ENCODE measurements at places on chromosomes 12 and 14. TPM values are rescaled to one million over a fixed set of nuclear protein-coding genes. Genes with fewer than 3 reads are reported as not detected.

- no peak for DNase-seq
These were observed 872.9 kb downstream of the TMTC2 start for GRCh38 chr12:83559650-83560049.

DNA sequence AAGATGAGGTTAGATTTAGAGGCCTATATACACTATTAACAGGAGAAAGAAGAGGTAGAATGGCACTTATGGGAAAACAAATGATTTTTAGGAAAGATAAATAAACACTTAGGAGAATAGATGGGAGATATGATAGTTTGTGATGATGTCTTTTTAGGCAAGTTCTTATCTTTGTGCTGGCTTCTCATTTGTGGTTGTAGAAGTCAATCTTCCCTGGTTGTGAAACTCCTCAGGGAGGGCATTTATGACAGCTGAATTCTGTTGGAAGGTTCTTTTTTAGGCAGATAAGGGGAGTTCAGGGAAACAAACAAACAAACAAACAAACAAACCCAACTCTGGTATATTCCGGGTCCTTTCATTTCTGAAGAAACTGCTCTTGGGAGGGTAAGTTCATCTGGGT is 311.8 kb downstream of the AEBP2 start:
- DNase-seq, result no peak

The CCDC88C gene
- total RNA-seq, result 18.4 TPM

- no peak for DNase-seq
These were observed 320.4 kb upstream of the DDHD1 start for GRCh38 chr14:53473480-53473879.

DNA sequence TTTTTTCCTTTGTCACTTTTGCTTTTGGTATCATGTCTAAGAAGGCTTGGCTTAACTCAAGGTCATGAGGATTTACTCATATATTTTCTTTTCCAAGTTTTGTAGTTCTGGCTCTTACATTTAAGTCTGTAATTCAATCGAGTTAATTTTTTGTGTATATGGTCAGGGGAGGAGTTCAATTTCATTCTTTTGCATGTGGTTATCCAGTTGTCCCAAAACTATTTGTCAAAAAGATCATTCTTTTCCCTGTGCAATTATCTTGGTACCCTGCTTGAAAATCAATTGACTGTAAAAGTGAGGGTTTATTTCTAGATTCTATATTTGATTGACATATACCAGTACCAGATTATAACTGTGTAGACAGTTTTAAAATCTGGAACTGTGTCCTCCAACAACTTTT is 10.2 kb downstream of the USP15 start:
- DNase-seq, result no peak

DNA sequence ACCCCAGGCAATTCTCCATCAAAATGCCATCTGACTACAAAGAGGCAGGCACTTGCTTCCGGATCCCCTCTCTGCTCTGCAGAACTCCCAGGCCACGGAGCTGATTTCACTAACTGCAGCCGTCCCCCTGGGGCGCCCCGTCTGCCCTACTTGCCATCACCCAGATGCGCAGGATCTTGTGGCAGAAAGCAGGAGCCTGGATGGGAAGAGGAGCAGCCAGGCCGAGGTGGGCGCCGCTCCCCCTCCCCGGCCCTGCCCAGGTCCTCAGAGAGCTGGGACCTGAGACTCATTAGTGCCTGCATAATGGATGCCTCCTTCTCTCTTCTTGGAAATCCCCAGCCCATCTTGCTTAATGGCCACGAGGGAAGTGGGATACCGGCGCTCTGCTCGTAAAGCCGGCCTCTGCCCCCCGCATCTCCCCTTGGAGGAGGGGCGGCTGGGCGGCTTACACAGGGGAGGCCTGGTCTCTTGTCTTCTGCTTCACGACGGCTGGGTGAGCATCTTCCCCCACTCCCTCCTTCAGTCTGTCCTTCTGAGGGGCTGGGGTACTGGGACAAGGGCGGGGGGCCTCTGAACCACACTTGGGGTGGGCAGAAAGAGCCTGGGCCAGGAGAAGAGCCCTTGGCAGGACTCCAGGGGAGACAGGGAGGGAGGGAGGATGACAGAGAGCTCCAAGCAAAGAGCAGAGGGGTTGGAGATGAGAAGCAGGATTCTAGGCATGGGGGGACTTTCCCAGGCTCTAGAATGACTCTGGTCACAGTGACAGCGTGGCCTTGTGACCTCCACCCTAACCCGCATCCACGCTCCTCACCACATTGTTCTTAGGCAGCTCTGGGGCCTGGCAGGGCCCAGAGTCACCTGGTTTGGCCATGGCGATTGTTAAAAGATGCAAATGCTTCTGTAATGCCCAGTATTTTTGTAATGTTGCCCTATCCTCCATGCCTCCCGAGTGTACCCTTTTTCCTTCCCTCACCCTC is 19.4 kb upstream of the EML1 start:
- no peak for DNase-seq

- no peak for DNase-seq
These were observed 67.8 kb upstream of the EGLN3 start for GRCh38 chr14:34018564-34019244.

The NEUROD4 gene
- not detected for total RNA-seq

The C12orf50 gene
- total RNA-seq, result 0.48 TPM

DNA sequence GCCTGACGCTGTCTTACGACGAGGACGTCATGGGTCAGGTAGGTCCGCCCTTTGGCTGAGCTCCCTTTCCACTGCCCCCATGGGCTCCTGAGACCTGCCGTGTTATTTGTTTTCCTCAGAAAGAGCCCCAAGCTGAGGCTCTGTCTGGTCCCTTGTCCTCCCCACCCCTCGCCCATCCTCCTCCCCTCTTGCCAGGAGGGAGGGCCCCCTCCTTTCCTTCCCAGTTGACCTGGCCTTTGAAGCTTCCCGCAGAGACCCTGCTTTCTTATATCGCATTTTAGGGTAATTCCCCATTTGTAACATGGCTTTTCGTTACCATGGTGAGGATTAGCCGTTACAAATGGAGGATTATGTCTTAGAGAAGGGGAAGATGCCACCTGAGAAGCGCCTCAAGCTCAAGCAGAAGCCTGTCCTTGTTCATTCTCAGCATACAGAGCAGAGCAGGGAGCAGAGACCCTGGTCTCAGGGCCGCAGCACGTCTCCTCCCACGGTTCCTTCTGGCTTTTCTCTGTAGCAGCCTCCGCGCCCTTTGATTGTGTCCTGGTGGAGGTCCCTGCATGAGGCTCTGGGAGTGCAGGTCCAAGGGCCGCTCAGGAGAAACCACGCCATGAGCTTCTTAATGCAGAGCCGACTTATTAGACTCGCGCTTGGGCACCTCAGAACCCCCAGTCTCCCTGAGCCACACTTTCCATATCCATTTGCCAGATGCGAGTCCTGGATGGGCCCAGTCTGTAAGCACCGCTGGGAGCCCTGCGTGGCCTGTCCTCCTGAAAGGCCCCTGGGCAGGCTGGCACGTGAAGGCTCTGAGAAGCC is 47.2 kb downstream of the UBE3B start:
- no peak for DNase-seq

The IL31 gene
- total RNA-seq, result not detected

DNA sequence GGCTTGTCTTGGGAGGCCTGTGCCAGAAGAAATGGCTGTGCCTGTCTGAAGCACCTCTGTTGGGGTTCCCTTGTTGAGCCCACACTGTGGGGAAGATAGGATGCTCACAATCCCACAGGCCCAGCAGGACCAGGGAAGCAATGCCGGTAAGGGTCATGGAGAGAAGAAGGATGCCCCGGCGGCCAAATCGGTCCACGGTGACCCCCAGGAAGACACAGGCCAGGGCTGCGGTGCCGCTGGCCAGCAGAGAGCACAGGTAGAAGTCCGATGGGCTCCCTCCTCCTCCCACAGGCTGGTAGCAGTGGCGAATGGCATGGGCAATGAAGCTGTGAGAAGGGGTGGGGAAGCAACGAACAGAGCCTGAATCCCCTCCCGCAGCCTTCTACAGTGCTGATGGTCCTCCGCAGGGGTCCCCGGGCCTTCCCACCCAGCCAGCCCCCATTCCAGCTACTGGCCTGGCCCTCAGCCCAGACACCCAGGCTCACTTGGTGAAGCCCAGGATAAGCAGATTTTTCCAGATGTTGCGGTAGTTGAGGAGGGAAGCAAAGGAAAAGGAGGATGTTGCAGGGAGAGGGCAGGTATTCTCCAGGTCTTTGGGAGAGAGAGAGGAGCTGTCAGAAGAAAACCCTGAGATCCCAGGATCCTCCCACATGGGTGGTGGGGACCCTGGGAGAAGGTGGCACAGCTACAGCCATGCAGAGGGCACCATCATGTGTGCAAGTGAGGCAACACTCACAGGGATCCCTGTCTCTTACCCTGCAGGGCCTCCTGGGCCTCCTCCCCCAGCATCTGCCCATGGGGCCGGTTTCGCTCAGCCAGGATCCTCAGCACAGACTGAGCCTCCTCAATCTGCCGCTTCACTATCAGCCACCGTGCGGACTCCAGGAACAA is 5.0 kb downstream of the SLC22A17 start:
- DNase-seq, result no peak

GRCh38 chr12:66971816-66972215 is 292.9 kb upstream of the GRIP1 start:
- no peak for DNase-seq

DNA sequence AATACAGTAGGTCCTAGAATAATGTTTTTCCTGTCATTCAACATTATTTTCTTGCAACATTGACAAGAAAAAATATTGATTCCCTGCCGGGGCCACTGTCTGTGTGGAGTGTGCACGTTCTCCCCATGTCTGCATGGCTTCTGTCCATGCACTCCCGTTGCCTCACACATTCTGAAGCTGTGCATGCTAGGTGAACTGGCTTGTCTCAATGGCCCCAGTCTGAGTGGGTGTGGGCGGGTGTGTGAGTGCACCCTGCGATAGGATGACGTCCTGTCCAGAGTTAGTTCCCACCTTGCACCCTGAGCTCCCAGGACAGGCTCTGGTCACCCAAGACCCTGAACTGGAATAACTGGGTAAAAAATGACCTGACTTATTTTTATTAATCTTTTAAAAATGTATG is 186.1 kb downstream of the CAND1 start:
- DNase-seq, result no peak

- DNase-seq, result no peak
These were observed 877.1 kb downstream of the C12orf50 start for GRCh38 chr12:87152075-87152474.

DNA sequence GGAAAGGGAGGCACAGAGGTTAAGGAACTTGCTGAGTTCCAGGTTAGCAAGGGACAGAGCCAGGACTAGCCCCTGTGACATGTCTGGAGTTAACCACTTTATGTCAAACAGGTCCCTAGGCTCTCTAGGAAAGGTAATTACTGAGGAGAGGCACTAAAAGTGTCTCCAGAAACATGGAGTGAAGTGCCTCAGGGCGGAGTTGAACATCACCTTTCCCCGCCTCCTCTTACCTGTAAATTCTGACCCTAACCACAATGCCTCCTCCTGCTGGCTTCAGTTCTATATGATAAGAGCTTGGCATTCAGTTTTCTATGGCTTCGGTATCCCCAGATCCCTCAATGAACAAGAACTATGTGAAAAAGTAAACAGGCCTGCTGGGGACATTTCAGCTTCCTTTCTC is 18.1 kb downstream of the RPH3A start:
- DNase-seq, result no peak

The AQP2 gene
- total RNA-seq, result 0.21 TPM

GRCh38 chr12:51505360-51506105 is 80.9 kb downstream of the SLC4A8 start:
- DNase-seq, result no peak

The KRT3 gene
- total RNA-seq, result not detected

The OXA1L gene
- 74.8 TPM for total RNA-seq

GRCh38 chr14:35576260-35576659 is 42.3 kb downstream of the INSM2 start:
- DNase-seq, result no peak

GRCh38 chr12:132561427-132562156 is 48.8 kb downstream of the LRCOL1 start:
- no peak for DNase-seq

DNA sequence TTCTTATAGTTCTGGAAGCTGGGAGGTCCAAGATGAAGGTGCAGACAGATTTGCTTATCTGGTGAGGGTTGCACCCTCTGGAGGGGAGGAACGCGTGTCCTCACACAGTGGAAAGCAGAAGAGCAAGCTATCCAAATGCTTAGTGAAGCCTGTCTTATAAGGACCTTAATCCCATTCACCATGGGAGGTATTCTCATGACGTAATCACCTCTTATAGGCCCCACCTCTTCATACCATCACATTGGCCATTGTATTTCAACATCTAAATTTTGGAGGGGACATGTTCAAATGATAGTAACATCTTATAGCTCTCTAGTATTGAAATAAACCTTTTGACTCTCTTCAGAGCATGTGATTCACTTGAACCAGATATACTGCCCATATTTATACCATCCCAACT is 105.0 kb upstream of the MYF6 start:
- no peak for DNase-seq

DNA sequence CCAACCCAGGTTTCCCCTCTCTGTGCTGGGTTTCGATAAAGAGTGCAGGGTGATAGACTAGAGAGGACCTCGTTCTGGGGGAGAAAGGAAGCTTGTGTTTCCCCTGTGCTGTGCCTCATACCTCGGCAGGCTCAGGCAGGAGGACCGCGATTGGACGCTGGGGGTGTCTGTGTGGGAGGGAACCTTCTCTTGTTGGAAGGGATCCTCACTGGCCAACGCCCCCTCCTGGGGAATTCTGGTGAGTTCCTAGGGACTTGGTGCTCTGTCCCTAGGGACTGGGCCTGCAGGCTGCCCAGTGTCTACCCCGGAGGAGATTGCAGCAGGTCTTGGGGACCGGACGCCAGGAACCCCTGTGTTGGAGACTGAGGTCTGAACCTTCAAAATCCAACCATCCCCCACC is 157.4 kb upstream of the PRMT8 start:
- DNase-seq, result peak; percentile 24

DNA sequence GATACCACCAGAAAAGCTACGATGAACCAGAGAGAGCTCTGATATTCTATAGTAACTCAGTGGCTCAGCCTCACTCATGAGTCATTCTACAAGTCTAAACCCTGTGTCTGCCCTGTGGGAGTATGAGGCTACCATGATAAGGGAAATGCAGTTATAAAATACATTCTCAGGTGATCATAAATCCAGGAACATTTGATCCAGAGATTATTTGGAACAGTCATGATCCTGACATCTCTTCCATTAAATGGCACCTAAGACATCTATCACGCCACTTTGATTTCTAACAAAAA is 202.6 kb upstream of the RASSF8 start:
- no peak for DNase-seq

- no peak for DNase-seq
These were observed 44.5 kb downstream of the TECPR2 start for GRCh38 chr14:102407258-102407657.

- DNase-seq, result no peak
These were observed 11.1 kb upstream of the HECTD4 start for GRCh38 chr12:112393328-112393727.

The EML5 gene
- 1.6 TPM for total RNA-seq

DNA sequence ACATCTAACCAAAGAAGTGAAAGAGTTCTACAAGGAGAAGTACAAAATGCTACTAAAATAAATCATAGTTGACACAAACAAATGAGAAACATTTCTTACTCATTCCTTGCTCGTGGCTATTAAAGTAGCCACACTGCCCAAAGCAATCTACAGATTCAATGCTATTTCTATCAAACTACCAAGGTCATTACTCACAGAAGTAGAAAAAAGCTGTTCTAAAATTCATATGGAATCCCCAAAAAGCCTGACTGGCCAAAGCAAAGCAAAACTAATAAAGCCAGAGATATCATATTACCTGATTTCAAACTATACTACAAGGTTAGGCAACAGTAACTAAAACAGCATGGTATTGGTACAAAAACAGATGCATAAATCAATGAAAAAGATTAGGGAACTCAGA is 305.6 kb downstream of the RPAP3 start:
- DNase-seq, result no peak

GRCh38 chr14:56122301-56122700 is 4.1 kb downstream of the PELI2 start:
- no peak for DNase-seq

The CABP1 gene
- 3.0 TPM for total RNA-seq

The TPH2 gene
- not detected for total RNA-seq

The CAPZA3 gene
- not detected for total RNA-seq

Measured in aorta (tissue), 5 donors.